ENCODE measurements at places on chromosomes 1 and 21. TPM values are rescaled to one million over a fixed set of nuclear protein-coding genes. Genes with fewer than 3 reads are reported as not detected.

GRCh38 chr1:200307755-200308066 is 102.1 kb downstream of the ZNF281 start:
- no peak overlapping the region for H3K4me3 ChIP-seq
- peaks cover 10% of the 10 kb centered on the region for H3K4me1 ChIP-seq
- no peaks in the 10 kb centered on the region for H3K27me3 ChIP-seq
- no peak for DNase-seq
- H3K36me3 ChIP-seq, result no peaks in the 10 kb centered on the region

The NDUFS5 gene
- 118 TPM for total RNA-seq

GRCh38 chr1:9345922-9346321 is 53.2 kb downstream of the SPSB1 start:
- no peaks in the 10 kb centered on the region for H3K27me3 ChIP-seq
- no peak for DNase-seq
- H3K27ac ChIP-seq, result no peak overlapping the region
- H3K4me1 ChIP-seq, result no peaks in the 10 kb centered on the region
- H3K36me3 ChIP-seq, result peaks cover 7% of the 10 kb centered on the region

GRCh38 chr1:100649146-100649545 is 70.4 kb upstream of the VCAM1 start:
- H3K27ac ChIP-seq, result no peak overlapping the region
- H3K36me3 ChIP-seq, result peaks cover 17% of the 10 kb centered on the region

GRCh38 chr1:904310-904950 is 19.3 kb upstream of the SAMD11 start:
- peak; percentile 87 for DNase-seq
- H3K27ac ChIP-seq, result peak overlapping the region; percentile 49
- peak overlapping the region; percentile 63 for H3K4me3 ChIP-seq
- H3K36me3 ChIP-seq, result no peaks in the 10 kb centered on the region
- peaks cover 6% of the 10 kb centered on the region for H3K27me3 ChIP-seq

- no peak overlapping the region for H3K27ac ChIP-seq
- no peak for DNase-seq
- H3K4me3 ChIP-seq, result no peak overlapping the region
- H3K36me3 ChIP-seq, result peaks cover 12% of the 10 kb centered on the region
Observed at GRCh38 chr1:168288311-168289052, 7.8 kb downstream of the TBX19 start.

- H3K4me1 ChIP-seq, result peaks cover 35% of the 10 kb centered on the region
- no peaks in the 10 kb centered on the region for H3K36me3 ChIP-seq
- no peak overlapping the region for H3K27ac ChIP-seq
- peaks cover 8% of the 10 kb centered on the region for H3K27me3 ChIP-seq
Observed at GRCh38 chr1:207085887-207086286, 2.8 kb upstream of the C4BPB start.

The SERINC2 gene
- not detected for total RNA-seq
